Right cardiac atrium (tissue), 5 donors: ENCODE measurements at places on chromosomes 11 and 22. TPM values are rescaled to one million over a fixed set of nuclear protein-coding genes. Genes with fewer than 3 reads are reported as not detected.
A peak's percentile ranks its signal among the peaks of the same experiment; 100 is the strongest.

DNA sequence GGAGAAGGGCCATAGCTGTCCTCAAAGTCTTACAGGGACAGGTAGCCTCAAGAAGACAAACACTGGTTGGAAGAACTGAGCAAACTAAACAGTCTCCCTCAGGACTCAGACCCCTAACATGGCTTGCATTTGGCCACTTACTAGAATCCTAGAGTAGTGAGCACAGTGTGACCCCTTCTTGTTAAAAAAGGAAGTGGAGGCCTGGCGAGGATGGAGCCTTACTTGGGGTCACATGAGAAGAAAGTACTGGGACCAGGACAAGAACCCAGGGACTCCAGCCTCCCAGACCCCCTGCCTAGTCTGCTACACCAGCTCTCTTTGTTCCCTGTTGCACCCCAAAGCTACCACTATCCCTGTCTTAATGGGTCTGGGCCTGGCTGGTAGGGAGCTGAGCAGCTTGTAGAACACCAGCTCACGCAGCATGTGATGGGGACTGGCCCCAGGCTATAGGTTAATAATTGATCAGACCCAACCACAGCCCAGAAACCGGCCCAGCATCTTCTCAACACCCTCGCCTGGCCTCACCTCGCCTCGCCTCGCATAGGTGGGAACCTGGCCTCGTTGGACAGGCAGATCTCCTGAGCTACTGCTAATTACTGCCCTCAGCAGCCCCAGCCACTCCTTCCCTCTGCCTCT is 17.6 kb downstream of the DGAT2 start:
- DNase-seq, result no peak

- DNase-seq, result no peak
Measured at GRCh38 chr11:134519390-134519750, 107.3 kb upstream of the B3GAT1 start.

DNA sequence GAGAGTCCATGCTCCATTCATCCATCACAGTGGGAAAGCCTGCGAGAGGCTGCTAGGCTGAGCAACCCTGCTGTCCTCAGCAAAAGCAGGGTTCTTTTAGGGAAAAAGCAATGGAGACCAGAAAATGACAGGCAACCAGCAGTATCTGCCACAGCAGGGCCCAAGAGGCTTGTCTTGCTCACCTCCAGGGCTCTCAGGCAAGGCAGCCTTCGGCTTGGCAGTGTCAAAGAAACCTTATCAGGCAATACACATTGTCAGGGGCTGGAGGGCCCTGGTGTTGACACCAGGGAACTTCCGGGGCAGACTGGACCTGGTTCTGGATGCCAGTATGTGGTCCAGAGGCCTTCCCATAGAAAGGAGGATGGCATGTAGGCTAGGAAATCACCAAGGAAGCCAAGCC is 10.2 kb upstream of the TLCD5 start:
- DNase-seq, result peak; percentile 24

GRCh38 chr11:44746894-44747293 is 20.1 kb downstream of the TSPAN18 start:
- DNase-seq, result peak; percentile 45

- no peak for DNase-seq
Measured at GRCh38 chr11:117874910-117875381, 1.5 kb downstream of the FXYD6 start.

DNA sequence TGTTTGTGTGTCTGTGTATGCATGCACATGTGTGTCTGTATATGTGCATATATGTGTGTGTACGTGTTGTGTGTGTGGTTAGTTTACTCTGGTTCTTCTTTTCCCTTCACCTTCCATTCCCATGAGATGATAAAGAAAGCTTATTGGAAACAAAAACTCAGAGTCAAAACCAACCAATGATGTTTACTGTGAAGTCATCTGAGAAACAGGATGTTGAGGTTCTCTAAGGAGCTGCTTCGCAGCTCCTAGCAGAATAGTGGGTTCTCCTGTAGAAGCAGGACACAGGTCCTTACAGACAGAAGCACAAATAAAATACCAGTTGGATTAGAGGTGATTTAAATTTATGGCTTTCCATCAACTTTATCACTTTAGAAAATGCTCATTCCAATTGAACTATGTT is 256.1 kb upstream of the PLET1 start:
- no peak for DNase-seq

- no peak for DNase-seq
Measured at GRCh38 chr11:76159983-76160661, 46.2 kb downstream of the WNT11 start.

DNA sequence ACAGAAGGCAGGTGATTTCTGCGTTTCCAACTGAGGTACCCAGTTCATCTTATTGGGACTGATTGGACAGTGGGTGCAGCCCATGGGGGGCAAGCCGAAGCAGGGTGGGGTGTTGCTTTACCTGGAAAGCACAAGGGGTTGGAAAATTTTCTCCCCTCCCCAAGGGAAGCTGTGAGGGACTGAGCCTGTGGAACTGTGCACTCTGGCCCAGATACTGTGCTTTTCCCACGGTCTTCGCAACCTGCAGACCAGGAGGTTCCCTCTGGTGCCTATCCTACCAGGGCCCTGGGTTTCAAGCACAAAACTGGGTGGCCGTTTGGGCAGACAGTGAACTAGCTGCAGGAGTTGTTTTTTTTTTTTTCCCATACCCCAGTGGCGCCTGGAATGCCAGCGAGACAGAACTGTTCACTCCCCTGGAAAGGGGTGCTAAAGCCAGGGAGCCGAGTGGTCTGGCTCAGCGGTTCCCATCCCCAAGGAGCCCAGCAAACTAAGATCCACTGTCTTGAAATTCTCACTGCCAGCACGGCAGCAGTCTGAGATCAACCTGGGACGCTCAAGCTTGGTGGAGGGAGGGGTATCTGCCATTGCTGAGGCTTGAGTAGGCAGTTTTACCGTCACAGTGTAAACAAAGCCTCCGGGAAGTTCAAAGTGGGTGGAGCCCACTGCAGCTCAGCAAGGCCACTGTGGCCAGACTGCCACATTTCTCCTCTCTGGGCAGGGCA is 97.2 kb downstream of the JRKL start:
- DNase-seq, result peak; percentile 34

- no peak for DNase-seq
Measured at GRCh38 chr11:59759900-59760299, 4.7 kb downstream of the STX3 start.

The MGAT3 gene
- total RNA-seq, result 7.3 TPM

GRCh38 chr11:102546427-102546826 is 15.9 kb upstream of the MMP7 start:
- no peak for DNase-seq

- DNase-seq, result no peak
Measured at GRCh38 chr11:59841514-59841913, 3.8 kb downstream of the CBLIF start.

- no peak for DNase-seq
Measured at GRCh38 chr11:30017445-30017895, 640 bp upstream of the KCNA4 start.

- DNase-seq, result no peak
Measured at GRCh38 chr11:79794484-79795393, 353.9 kb upstream of the TENM4 start.

The RAC2 gene
- total RNA-seq, result 4.3 TPM

The KRTAP5-1 gene
- not detected for total RNA-seq
